ENCODE measurements at places on chromosomes 7 and 10.

DNA sequence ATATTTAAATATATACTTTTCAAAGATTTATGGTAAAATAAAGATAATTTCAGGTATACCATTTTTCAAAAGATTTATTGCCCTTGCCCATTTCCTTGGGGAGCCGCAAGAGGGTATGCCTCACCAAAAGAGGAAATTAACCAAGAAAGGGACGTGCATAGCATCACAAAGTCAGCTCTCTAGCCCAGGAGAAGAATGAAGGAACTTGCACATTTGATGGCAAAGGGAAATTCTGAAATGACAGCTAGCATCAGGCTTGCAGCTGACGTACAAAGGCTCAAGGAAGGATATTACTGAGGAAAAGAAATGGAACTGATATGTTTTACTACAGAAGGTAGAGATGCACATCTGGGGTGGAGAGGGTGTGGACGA is 93.6 kb upstream of the RSU1 start:
- DNase-seq, result no peak

DNA sequence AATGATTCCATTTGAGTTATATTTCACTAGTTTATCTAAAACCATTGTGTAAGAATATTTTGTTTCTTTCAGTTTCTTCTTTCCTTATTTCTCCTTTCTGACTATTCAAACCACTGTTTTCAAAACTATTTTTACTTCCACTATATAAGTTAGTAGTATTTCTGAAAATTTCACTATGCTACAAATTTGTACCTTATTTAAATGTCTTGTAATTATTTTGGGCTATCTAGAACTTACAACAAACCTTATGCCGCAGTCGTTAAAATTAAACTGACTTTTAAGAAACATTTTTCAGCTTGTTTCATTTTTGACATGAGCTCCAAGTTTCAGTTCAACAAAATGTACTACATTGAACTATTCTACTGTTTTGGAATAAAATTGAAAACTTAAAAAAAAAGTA is 1.8 kb downstream of the TFEC start:
- DNase-seq, result no peak

GRCh38 chr10:18404530-18404929 is 246.9 kb downstream of the NSUN6 start:
- DNase-seq, result no peak

- DNase-seq, result no peak
These were observed 6.7 kb downstream of the KCNH2 start for GRCh38 chr7:150971242-150972022.

DNA sequence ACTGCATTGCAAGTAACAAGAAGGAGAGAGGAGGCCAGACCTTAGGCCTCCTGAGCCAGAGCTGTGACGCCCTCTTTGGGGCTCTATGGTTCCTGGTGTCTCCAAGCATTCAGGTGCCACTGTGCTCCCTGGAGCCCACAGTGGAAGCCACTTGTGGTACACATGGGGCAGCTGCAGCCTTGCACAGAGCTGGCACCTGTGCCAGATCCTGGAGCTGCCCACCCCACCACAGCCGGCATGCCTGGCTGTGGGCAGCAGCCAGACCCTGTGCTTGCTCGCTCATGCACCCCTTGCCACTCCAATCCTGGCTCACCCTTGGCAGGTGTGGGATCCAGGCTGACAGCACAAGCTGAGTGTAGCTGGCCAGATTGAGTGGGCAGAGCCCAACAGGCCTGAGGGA is 173.8 kb upstream of the SMIM30 start:
- DNase-seq, result no peak

DNA sequence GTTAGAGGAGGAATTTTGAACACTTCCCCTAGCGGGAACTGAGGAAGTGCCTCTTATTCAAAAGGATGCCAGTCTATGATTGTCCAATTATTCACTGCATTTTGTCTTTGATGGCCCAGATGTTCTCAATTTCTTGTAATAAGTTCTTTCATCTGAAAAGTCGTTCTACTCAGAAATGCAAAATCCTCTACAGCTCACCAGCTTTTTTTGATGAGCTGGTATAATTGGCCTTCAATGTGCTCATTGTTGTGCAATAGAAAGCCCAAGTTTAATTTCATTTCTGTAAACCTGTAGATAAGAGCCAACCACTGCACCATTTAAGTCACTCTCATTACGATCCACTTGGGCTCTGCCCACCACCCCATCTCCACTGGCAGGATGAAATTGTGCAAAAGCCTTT is 978.7 kb upstream of the AUTS2 start:
- DNase-seq, result no peak

GRCh38 chr10:117541405-117541908 is 1.1 kb upstream of the EMX2 start:
- DNase-seq, result no peak

GRCh38 chr7:18552316-18552916 is 56.9 kb downstream of the HDAC9 start:
- no peak for DNase-seq

GRCh38 chr7:87445897-87446296 is 29.6 kb downstream of the ABCB4 start:
- DNase-seq, result no peak

- DNase-seq, result no peak
These were observed 3.1 kb upstream of the EVX1 start for GRCh38 chr7:27239387-27240014.

DNA sequence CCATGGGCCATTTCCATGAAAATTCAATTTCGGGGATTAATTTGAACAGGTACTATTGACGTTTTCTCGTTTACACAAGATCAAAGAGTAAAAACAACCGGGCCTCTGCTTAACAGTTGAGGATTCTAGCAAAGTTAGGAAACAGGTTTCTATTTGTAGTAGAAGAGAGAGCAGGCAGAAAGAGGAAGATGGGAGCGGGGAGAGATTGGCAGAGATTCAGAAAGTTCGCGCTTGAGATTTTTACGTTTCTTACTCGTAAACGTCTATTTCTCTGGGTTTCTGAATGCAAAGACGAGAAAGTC is 571 bp upstream of the VWC2 start:
- DNase-seq, result no peak

DNA sequence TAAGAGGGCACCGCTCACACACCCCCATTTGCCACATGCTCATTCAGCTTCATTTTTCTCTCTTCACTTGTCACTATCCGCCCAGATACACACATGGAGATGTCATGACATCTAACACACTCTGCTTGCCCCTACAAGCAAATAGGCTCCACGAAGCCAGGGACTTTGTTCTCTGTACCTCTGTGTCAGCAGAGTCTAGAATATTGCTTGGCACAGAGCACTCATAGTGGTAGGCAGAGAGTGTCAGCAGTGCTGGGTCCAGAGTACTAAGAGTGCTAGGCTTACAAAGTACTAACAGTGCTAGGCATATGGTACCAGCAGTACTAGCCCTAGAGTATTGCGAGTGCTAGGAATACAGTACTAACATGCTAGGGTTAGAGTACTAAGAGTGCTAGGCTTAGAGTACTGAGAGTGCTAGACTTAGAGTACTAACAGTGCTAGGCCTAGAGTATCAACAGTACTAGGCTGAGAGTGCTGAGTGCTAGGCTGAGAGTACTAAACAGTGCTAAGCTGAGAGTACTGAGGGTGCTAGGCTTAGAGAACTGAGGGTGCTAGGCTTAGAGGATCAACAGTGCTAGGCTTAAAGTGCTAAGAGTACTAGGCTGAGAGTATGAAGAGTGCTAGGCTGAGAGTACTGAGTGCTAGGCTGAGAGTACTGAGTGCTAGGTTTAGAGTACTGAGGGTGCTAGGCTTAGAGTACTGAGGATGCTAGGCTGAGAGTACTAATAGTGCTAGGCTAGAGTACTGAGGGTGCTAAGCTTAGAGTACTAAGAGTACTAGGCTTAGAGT is 166.1 kb downstream of the PRKAG2 start:
- no peak for DNase-seq

DNA sequence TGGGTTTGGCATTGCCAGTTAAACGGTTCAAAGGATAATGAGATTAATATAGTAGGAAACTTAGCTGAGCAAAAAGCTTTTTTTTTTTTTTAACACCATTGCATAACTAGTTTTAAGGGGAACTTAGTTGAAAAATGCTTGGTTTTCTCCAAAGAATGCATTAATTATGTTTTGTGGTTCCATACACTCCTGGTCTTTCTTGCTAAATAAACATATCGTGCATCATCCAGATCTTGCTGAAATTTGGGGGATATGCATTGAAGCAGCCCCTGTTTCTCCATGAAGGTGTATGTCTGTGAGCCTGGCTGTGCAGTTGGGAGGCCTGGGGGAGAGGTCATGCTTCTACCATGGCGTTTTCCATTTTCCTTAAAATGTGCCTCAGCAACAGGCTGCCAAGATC is 558.2 kb upstream of the GALNT17 start:
- DNase-seq, result no peak

- DNase-seq, result no peak
These were observed 2.4 kb downstream of the CNTNAP2 start for GRCh38 chr7:146119002-146119401.

DNA sequence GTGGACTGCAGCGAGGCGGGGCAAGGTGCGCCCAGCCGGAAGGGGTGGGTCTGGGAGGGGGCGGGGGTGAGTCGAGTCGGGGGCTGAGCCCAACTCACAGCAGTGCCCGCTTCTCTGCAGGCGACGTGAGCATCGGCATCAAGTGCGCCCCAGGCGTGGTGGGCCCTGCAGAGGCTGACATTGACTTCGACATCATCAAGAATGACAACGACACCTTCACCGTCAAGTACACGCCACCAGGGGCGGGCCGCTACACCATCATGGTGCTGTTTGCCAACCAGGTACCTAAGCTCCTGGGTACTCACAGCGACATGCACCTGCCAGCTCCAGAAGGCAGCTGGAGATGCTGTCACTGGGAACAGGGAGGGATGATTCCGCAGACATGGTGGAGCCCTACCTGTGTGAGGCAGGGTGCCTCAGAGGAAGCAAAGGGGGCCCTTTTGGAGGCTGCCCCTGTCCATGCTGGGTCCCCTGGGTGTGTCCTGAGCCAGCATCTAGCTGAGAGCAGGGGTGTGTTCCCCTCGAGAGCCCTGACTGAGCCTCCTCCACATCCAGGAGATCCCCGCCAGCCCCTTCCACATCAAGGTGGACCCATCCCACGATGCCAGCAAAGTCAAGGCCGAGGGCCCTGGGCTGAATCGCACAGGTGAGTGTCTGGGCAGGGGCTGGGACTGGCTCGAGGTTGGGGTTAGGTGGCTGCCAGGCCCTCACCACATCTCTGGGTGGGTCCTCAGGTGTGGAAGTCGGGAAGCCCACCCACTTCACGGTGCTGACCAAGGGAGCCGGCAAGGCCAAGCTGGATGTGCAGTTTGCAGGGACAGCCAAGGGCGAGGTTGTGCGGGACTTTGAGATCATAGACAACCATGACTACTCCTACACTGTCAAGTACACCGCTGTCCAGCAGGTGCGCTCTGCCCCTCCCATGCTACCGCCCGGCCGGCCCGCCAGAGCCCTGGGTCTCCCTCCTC is 12.8 kb downstream of the FLNC start:
- DNase-seq, result no peak

DNA sequence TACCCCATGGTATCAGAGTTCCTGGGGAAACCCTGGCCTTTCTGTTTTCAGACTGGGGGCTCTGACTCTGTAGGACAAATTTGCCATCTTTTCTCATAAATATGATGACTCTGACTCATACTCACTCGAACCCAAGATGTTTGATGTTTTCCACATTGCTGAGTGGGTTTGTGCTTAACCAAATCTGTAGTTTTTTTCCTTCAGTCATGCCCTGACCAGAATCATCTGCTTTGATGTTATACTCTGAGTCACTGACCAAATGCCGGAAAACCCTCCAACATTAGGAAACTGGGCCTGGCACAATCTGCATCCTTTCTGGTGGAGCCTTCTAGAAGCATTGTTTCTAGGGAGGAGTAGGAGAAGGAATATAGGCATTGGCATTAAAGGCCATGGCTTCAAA is 118.7 kb downstream of the C10orf105 start:
- no peak for DNase-seq

GRCh38 chr7:75729851-75730274 is 8.9 kb downstream of the HIP1 start:
- DNase-seq, result no peak

DNA sequence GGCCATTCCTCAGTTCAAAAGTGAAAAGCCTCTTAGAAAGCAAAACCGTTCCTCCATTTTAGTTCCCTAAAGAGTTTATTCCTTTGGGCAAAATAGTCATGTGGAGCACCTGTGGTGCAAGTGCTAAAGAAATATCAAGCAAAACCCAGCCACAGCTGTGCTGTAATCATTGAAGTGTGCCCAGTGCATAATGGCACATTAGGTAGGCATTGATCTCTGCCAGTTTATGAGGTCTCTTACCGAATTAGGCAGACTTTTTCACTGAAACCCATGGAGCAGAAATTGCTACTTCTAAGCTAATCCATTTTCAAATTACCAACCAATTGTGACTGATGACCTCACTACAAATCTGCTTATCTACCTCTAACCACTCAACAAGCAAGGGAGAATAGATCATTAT is 97.2 kb upstream of the SEMA3A start:
- DNase-seq, result no peak

- DNase-seq, result no peak
These were observed 47.9 kb upstream of the DOCK1 start for GRCh38 chr10:126857178-126857806.

- no peak for DNase-seq
These were observed 4.3 kb upstream of the SLC29A3 start for GRCh38 chr10:71314694-71315225.

DNA sequence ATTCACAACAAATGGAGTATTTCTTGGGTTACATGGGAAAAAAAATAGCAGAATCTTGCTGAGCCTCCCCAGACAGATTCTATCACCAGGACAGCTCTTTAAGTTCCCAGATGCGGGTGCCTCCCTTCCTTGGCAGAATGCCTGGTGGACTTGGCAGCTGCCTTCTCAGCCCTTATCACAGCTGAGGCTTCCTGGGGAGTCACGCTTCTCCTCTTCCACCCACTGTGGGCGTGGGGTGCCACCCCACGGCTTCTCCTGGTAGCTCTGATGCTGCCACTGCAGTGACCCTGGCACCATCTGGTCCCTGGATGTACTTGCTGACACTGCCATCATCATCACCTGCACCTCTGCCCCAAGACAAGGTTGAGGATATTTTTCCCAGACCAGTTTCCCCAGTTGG is 16.2 kb upstream of the NME8 start:
- no peak for DNase-seq

GRCh38 chr10:76202777-76203176 is 771.4 kb downstream of the LRMDA start:
- DNase-seq, result no peak

DNA sequence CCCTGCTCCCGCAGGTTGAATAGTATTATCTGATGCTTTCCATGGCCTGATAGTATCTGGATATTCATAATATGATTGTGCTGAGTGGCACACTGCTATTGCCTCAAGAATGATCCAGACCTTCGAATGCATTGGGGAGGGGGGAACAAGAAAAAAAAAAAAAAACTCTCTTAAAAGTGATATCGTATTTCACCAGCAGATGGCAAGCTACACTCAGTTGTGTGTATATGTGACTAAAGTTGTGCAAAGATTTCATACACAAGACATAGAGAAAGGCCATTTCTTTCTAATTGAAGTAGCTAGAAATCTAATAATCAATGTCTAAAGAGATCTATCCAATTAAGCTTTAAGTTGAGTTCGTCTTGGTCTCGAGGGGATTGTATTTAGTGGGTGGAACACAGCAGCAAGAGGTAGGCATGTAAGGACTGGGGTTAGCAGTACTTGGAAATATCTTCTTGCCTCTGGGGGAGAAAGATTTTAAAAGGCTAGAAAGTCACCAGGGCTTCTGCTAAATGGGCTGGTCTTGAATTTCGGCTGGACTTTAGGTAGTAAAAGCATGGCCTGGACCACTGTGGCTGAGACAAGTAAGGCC is 15.3 kb downstream of the SFRP4 start:
- DNase-seq, result no peak

- DNase-seq, result no peak
These were observed 23.5 kb downstream of the HEPACAM2 start for GRCh38 chr7:93202594-93203250.

- no peak for DNase-seq
These were observed 209.2 kb downstream of the SNX10 start for GRCh38 chr7:26500749-26501352.

- DNase-seq, result no peak
These were observed 335.8 kb upstream of the MBL2 start for GRCh38 chr10:53108317-53108934.
